ENCODE measurements at places on chromosomes 1 and 21.
A peak's percentile ranks its signal among the peaks of the same experiment; 100 is the strongest.

DNA sequence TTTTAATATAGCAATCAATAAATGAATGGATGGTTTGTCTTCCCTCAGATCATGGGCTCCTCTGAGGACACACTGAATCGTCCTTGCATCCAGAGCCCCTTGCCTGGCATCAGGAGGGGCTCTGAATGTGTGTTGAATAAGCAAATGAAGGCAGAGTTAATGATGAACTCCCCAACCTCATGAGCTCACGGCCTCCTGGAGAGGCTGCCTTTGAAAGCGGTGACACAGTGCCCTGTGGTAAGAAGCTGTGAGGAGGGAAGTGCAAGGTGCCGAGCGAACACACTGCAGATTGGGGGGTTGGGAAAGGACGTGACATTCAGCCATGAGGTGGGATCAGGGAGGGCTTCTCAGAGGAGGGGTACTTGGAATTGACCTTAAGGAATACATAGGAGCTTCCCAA is 3.2 kb upstream of the PARS2 start:
- DNase-seq: no peak

DNA sequence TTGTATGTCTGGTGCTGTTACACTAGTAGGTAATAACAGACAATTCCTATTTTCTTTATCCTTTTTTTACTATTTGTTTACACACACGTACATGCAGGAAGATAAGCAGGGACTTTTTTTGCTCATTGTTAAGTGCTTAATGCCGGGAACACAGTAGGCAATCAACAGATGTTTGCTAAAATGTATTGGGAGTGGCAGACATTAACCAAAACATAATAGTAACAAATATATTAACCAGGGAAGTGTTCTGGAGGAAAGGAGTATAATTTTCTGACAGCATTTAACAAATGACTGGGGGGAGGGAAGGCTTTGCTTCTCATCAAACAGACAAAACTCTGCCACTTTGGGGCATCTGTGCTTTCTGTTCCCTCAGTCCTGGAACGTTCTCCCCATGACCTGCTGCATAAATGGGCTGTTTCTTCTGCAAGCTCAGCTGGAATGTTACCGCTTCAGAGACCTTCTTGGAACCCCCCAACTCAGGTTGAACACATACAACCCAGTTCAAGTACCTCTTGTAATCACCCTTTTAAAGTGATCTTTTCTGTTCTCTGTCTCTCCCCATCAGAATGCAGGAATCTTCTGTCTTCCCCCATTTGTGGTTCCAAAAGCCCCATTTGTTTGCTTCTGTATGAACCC is 2.1 kb downstream of the CR1L start:
- no peak for DNase-seq

GRCh38 chr1:147338571-147338970 is 96.1 kb downstream of the CHD1L start:
- DNase-seq: no peak

- DNase-seq: no peak
Measured at GRCh38 chr1:236228411-236228810, 53.3 kb downstream of the ERO1B start.

DNA sequence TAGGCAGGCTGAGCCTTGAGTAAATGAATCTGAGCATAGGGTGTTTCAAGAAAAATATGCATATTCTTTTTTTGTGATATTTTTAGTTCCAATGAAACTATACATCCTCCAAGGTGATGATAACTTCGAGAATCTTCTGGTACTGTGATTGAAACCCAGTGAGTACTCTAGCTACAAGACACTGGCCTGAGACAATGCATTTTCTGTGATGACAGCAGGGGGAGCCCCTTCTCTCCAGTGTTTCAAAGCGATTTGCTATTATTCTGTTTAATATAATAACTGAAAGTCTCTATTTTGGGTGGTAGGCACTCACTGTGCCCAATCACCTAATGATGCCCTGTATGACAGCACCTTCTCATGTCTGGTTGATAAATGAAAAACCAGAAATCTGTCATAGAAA is 12.1 kb downstream of the IRF2BP2 start:
- no peak for DNase-seq

- peak; percentile 84 for DNase-seq
Measured at GRCh38 chr1:153790313-153790965, 15.2 kb downstream of the SLC27A3 start.

DNA sequence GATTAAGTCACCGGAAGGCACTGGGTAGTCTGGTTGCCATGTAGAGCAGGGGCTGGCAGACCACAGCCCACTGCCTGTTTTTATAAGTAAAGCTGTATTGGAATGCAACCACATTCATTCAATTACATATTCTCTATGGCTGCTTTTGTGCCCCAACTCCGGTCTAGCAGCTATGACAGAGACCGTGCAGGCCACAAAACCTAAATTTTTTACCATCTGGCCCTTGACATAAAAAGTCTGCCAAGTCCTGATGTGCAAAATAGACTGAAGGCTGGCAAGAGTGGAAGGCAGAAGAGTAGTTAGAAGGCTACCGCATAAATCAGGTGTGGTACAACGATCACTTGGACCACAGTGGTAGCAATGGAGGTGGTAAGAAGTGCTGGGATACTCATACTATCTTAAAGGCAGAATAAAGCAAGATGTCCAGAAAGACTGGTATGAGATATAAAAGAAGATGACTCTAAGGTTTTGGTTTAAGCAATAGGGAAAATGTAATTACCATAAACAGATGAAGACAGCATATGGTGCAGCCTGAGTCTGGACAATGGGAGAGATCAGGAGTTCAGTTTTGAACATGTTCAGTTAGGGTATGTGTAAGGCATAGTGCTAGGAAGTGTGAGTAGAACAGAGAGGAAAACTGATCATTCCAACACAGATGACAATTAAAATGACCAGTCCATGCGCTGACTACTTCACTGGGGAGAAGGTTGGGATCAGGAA is 37.2 kb downstream of the EGLN1 start:
- no peak for DNase-seq

- no peak for DNase-seq
Measured at GRCh38 chr1:61111084-61112004, 29.0 kb downstream of the NFIA start.

GRCh38 chr1:115594600-115594999 is 47.2 kb upstream of the VANGL1 start:
- DNase-seq: no peak

DNA sequence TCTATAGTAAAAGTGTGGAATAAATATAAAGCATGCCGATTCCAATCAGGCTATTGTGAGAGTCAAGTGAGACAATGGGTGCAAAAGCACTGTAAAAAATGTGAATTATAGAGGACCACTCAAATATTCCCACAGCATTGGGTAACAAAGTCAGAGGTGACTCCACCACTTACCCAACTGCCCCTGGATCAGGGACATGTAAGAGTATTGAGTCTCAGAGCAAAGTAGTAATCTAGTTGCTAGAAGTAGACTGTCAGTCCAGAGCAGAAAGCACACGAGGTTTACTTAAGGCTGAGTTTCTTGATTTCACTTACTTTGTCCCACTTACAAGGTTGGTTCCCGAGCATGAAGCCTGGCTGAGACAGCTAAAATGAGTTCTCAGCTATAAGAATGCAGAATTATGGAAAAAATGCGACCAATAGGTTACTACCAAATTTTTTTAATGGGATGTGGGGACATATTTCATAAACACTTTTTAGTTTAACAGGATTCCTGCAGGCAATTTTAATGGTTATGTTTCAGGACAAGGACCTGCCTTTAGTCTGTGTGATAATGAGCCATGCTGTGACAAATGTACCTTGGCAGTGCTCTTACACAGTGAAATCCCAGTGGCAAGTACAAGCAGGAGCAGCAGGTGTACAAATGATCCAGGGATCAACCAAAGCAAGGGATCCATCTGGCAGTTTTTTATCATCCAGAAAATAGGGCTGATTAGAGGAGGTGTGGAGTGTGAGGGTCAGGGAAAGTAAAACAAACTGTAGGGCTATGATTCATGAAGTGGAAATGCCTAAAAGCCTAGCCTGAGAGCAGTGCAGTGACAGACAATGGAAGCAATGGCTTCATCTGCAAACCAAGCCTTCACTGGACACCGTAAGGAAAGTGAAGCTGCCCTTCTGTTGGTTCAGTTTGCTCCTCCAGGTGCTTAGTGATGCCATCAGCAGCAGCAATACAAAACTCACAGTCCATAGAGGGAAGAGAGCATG is 156.2 kb upstream of the SPAG17 start:
- no peak for DNase-seq

- DNase-seq: no peak
Measured at GRCh38 chr1:193070386-193070753, 11.0 kb downstream of the RO60 start.

DNA sequence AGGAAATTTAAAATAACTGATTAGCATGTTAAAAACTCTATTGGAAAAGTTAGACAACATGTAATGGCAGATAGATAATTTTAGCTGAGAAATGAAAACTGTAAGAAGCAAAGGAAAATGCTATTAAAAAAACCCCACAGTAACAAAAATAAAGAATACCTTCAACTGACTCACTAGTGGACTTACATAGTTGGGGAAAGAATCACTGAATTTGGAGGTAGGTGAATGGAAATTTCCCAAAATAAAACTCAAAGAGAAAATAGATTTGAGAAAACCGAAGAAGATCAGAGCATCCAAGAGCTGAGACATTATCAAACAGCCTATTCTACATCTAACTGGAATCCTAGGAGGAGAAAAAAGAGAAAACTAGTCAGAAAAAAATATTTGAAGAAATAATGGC is 34.7 kb downstream of the PDE4B start:
- no peak for DNase-seq

- no peak for DNase-seq
Measured at GRCh38 chr1:83761167-83762038, 237.5 kb downstream of the TTLL7 start.

DNA sequence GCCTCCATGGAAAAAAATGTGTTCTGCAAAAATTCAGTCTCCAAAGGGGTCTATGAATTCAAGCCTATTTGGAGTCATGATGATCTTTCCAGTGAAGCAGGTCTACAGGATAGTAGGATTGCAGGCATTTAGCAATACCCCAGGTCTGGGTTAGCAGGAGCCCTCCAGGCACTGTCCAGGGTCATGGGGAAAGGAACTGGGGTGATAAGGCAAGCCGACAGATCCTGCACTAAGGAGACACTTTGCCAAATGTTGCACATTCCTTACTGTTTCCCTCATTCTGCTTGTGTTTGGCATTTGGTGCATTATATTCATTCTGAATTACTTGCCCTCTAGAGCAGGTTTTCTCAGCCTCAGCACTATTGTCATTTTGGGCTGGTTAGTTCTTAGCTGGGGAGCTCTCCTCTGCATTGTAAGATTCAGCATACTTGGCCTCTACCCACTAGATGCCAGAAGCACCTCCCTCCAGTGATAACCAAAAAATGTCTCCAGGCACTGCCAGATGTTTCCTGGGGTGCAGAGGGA is 333.3 kb upstream of the PLXNA2 start:
- DNase-seq: no peak

DNA sequence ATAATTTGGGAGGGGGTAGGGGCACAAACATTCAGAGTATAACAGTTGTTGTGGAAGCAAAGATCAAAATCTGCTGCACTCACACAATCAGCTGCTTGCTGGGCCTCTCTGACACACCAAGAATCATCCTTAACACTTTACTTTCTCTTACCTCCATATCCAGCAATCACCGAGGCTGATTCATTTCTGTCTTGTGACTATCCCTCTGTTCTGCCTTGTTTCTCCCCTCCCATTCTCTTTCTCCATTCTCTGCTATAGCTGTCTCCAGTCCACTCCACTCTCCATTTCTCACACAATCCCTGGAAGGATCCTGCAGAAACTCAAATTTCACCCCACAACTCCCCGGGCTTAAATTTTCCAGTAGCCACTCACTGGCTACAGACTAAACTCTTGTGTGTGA is 91.8 kb upstream of the NGF start:
- no peak for DNase-seq

- DNase-seq: no peak
Measured at GRCh38 chr1:150407330-150407729, 43.4 kb downstream of the RPRD2 start.

GRCh38 chr1:16921391-16922185 is at the start of gene CROCC:
Gene CROCC, plus strand, starts transcription at chr1:16921931. Its CDS starts 88 bp downstream, at chr1:16922019.
- no peak for DNase-seq

GRCh38 chr21:34899760-34900159 is 149.3 kb downstream of the RUNX1 start:
- no peak for DNase-seq

DNA sequence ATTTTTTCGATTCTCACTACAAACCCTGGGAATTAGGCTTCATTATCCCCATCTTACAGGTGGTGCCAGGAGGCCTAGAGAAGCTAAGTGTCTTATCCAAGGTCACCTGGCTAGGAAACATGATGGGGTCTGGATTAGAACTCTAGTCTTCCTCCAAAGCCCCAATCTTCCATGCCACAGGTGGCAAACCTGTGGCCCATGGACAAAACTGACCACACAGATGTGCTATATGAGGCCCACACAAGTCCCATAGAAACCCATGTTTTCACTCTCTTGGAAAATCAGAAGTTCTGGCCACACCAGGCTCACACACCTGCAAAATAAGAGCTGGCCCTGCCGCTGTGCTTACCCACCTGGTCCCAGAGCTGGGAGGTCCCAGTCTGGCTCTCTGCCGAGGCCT is 21.6 kb downstream of the VWA5B1 start:
- DNase-seq: no peak

DNA sequence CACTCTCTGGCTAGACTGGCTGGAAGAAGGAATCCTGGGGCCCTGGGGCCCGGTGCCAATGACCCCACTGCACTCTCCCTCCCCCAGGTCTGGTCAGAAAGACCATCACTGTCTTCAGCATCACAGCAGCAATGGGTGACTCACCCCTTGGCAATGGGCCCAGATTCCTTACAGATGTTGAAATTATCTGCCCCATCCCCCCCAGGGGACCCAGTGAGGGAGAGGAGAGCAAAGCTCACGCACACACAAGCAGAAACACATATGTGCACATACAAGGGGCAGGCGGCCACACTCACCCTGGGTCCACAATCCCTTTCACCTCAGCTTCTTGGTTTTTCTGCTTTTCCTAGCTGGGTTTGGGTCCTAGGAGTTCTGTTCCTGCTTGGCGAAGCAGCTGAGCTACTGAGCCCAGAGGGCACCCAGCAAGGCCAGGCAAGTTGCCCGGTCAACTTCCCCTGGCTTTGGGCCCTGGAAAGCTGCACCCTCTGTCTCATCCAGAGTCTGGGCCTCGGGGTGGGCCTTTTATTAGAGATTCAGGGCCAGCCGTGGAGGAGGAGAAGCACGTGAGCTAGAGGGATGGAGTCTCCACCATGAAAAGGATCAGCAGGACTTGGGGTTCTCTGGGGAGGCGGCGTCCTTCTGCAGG is 2.6 kb downstream of the COL16A1 start:
- peak; percentile 89 for DNase-seq

DNA sequence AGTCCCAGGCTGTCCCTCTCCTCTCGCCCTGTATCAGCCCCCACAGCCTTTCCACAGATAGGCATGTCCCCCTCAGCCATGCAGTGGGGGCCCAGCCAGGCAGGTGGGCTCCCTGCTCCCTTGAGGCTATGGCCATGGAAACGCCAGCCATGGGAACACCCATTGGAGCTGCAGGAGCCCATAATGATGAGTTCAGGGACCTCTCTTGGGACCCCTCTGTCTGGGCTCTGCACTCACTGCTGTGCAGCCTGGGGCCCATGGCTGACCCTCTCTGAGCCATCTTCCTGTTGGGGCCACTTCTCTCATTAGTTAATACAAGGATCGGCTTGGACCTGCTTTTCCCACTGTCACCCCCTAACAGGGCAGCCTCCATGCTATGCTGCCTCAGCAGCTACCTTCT is 33.2 kb downstream of the WNT3A start:
- no peak for DNase-seq
